Fibroblast of upper back skin (primary cell): ENCODE measurements at places on chromosomes 12 and 14.
A peak's percentile ranks its signal among the peaks of the same experiment; 100 is the strongest.

DNA sequence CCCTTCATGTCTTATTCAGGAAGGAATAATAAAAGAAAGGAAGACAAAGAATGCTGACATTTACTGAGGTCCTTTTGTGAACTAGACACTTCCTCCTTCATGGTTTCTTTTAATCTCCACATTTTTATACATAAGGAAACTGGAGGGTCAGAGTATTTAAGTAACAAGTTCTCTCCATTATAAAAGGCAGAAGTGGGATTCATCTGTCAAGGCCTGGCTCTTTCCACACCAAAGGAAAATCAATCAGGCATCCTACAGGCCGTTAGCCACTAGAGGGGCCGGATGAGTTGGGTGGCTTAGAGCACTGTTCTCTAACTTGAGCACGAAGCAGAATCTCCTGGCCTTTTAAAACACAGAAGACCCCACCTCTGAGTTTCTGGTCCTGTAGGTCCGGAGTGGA is 36.8 kb upstream of the NINJ2 start:
- no peak for DNase-seq

DNA sequence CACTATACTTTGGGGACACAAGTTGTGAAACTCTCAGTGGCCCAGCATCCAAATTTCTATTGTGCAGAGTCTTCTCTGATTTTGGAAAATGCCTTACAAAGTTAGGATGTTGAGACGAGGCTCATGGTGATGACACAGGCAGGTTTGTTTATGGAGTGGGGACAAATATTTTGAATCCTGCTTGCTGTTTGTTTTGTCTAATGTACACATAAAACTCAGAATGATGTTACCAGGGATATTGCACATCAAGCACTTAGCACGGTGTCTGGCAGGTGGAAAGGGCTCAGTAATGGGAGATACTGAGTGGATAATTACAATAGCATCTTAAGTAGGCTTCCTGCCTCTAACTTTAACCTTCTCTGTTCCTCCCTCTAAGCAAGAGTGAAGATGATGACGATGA is 628.9 kb upstream of the TBX3 start:
- DNase-seq = no peak

- no peak for DNase-seq
Observed at GRCh38 chr12:713281-713875, 39.0 kb upstream of the WNK1 start.

- peak; percentile 35 for DNase-seq
Observed at GRCh38 chr14:26427097-26427496, 170.7 kb downstream of the NOVA1 start.

DNA sequence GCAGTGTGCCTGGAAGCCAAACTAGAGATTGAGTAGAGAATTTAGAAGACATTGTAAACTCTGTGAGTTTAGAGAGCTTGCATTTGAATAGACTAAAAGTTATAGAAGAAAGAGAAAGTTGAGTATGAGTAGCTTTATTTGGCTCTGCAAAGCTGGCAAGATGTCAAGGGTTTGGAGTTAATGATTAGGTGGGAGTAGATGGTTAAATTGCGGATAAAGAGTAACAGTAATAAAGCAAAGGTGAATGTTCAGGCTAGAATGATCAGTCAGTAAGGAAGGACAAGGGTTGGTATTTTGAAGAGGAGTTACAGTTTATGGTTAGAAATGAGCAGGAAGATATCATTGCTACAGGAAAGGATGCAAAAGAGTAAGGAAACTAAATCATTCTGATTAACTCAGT is 5.2 kb downstream of the PPM1A start:
- DNase-seq = no peak

GRCh38 chr12:6644257-6644596 is 3.0 kb downstream of the ACRBP start:
- no peak for DNase-seq

GRCh38 chr14:75183225-75183624 is 6.8 kb upstream of the TMED10 start:
- DNase-seq = no peak

GRCh38 chr14:23517650-23518326 is 33.8 kb downstream of the ZFHX2 start:
- no peak for DNase-seq

DNA sequence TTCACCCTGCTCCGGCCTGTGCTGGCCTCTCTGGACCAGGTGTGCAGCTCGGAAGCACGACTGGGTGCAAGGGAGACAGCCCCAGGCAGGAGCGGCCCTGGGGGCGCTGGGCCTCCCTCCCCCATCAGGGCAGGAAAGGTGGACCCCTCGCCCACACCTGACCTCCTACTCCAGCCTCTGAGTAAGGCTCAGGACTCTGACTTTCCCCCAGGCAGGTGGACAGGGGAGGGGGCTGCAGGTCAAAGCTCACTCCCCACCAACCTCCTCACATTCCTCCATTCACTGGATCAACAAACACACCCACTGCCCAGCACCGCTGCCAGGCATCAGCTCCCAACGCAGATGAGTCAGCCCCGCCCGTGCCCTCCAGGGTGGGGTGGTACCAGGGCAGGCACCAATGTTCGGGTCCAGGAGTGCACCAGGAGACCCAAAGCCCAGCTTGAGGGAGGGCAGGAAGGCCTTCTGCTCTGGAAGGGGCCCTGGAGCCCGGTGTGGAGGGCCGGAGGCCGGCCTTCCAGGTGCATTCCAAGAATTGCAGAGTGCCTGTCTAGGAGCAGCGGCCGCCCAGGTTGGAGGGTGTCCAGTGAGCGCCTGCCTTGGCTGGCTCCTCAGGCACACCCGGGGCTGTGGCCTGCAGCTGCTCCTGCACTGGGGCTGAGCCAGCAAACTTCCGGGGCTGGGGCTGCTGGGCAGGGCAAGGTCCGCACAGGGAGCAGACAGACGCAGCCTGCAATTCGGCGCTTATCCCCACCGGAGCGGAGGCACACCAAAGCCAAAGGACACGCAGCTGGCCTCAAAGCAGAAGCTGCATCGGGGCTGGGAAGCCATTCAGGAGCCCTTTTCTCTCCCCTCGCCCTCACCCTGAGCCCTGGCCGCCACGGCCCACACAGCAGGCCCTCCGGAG is 1.6 kb upstream of the INF2 start:
- no peak for DNase-seq

GRCh38 chr14:77067632-77068516 is 30.2 kb upstream of the CIPC start:
- DNase-seq = peak; percentile 55

DNA sequence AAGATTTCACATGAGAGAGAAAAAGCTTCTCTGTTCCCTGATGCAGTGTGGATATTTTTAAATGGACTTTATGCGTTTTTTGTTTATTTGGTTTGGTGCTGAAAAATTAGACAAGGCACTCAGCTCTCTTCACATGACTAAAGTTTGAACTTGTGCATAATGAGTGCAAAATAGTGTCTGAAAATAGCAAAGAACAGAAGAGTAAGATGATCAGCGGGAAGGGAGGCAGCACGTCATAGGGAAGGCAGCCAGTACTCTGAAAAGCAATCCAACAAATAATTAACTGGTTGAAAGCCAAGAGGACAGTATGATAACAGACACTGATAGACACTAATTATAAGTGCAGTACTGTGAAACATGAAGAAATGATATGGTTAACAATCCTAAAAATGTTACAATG is 46.6 kb upstream of the CDKN3 start:
- DNase-seq = no peak

DNA sequence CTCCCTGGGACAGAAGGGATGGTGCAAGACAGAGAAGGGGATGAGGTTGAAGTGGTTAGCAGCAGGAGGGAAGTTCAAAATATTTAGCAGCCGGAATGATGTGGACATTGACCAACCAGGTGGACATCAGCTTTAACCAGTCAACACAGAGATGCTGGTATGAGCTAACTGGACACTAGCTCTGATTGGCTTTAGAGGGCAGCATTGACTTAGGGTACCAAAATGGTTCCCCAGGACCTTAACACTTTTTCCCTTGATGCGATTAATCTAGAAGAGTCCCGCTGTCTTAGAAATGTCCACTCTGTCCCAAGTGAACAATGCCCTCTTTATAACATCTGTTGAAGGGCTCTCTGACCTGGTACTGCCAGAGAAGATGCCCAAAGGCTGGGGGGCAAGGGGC is 134.0 kb upstream of the GSC start:
- no peak for DNase-seq

- peak; percentile 59 for DNase-seq
Observed at GRCh38 chr12:57983146-57983857, 41.9 kb downstream of the ATP23 start.

GRCh38 chr14:59633486-59633885 is 56.9 kb upstream of the CCDC175 start:
- no peak for DNase-seq

DNA sequence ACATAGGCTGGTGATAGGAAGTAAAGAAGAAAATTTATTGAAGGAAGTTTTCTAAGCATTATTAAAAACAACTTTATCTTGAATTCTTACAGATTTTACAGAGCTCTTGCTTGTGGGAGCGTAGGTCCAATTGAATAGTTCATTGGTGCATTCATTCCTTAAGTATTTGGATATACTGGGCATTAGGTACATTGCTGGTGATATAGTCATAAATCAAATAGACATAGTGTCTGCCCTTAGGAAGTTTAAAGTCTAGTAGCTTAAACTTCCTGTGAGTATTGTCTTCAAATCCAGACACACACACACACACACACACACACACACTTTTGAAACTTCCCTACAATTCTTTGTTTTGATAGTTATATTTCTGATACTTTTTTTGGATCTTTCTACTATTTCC is 226.7 kb downstream of the FUT8 start:
- DNase-seq = peak; percentile 28

GRCh38 chr12:23671881-23672280 is 277.6 kb downstream of the SOX5 start:
- no peak for DNase-seq

DNA sequence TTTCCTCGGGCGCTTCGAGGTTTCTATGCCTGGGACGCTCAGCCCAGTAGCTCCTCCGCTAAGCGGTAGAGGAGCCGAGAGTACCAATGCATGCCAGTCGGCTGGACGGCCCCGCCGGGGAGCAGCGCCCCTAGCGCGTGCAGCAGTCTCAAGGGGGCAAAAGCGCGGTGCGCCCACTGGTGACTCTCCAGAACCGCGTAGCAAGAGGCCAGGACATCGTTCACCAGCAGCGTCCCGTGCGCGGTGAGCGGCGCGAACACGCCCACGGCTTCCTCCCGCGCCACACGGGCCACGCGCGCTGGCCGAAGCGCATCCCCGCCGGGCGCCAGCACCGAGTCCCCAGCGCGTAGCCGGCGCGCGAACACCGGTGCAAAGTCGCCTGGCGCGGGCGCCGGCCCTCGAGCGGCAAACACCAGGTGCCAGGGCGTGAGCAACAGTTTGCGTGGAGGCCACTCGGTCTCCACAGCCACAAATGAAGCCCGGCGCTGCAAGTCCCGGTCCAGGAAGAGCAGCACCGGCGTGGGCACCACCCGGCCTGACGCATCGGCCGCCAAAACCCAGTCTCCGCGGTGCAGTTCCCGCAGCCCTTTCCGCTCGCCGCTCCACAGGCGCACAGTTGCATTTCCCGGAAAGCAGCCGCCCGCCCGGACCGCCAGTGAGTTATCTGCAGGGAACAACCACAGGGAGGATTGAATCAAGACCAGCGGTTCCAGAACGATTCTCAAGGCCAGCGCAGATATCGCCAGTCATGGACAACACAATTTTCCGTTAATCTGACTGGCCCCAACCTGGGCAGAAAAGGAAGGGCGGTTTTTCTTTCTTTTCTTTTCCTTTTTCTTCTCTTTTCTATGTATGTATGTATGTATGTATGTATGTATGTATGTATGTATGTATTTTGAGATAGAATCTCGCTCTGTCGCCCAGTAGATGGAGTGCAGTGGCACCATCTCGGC is 4.5 kb downstream of the DHH start:
- DNase-seq = peak; percentile 41

GRCh38 chr14:79204591-79204990 is 1006.7 kb downstream of the DIO2 start:
- DNase-seq = no peak

DNA sequence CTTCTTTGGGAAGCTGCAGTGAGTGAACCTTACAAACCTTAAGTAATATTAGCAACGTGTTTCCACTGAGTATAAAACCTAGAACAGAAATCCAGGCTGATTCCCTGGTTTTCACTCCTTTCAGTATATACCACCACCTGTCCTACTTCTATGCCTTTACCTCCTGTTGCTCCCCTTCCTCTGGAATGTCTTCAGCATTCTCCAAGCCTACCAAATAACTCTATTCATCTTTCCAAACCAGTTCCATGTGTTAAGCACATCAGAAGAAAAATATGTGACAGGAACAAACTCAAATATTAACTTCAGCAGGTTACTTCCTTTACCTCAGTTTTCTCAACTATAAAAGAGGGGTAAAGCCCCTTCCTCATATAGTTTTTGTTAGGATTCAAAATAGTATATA is 39.8 kb downstream of the LIMA1 start:
- DNase-seq = peak; percentile 64

GRCh38 chr12:122891661-122892525 is 4.0 kb downstream of the VPS37B start:
- peak; percentile 60 for DNase-seq

DNA sequence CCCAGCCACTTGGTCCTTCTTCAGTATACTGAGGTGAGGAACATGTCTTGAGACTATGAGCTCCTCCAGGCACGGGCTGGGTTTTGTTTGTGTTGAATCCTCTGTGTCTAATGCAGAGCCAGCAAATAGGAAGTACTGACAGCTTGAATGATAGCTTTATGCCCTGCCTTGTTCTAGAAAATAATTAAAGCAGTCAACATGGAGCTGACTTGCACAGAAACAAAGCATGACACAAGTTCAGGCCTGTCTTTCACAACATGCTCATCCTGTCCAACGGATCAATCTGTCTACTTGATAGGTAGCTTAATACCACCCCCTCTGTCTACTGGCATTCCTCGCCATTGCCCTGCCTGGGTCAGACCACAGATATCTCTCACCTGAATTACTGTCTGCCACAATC is 140.9 kb downstream of the ESRRB start:
- no peak for DNase-seq

DNA sequence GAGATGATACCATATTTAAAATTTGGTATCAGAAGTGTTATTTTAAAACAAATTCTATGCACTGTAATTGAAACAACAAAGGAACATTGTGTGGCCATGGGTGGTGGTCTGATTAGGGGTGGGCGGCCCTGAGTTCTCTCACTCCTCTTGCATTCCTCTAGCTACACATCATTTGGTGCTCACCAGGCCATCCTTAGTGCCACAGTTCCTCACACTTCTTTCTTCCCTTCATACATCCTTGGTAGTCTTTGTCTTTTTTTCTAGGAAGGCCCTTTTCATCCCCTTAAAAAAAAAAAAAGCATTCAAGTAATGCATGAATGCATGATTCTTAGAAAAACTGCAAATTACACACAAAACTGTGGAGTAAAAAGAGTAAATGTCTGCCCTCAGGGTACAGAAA is 2.4 kb upstream of the MANSC4 start:
- no peak for DNase-seq
